Left colon (tissue), 2 donors: ENCODE measurements at places on chromosomes 11 and 22. TPM values are rescaled to one million over a fixed set of nuclear protein-coding genes. Genes with fewer than 3 reads are reported as not detected.

DNA sequence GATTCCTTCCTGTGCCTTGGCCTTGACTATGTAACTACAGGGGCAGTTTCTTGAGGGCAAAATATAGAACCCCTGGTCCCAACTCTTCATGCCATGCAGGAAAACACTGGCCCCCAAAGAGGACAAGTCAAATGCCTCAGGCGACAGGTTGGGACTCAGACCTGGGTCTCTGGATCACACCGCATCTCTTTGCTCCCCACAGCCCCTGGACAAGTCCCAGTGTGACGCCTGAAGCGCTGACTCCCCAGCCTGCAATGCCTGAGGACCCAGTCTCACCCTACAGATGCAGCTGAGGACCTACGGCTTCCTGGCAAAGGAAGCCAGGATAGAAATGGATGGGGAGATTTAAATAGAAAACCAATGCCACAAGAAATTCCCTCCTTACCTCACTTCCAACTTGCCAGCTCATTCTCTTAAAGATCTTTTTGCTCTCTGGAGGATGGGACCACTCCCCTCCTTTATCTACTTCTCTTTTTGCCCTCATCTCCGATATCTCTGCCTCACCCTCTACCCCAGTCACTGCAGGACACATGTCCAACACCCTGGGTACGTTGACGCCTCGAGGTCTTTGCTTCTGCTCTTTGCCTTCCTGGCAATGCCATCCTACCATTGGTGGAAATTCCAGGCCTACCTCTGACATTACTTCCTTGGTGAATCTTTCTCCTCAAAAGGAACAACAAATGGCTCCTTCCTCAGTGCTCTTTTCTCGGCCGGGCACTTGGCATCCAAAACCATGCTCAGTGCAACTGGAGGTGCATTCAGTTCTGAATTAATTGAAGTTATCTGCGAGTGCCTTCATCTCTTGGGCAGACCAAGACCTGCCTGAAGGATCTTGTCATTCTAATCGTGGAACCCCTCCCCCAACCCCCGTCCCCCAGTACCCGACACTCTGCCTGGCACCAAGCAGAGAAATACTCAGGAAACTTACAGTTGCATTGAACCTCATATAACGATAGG, 2.0 kb upstream of the PRDM11 start:
- DNase-seq, result no peak

- no peak for DNase-seq
These were observed 14.4 kb upstream of the TPCN2 start for GRCh38 chr11:69034123-69034867.

Gene PISD
- 35.5 TPM for total RNA-seq

Gene PNPLA3
- 0.14 TPM for total RNA-seq
